ENCODE measurements at places on chromosomes 11 and 22.

- DNase-seq = no peak
These were observed 27.8 kb upstream of the FJX1 start for GRCh38 chr11:35590412-35590811.

DNA sequence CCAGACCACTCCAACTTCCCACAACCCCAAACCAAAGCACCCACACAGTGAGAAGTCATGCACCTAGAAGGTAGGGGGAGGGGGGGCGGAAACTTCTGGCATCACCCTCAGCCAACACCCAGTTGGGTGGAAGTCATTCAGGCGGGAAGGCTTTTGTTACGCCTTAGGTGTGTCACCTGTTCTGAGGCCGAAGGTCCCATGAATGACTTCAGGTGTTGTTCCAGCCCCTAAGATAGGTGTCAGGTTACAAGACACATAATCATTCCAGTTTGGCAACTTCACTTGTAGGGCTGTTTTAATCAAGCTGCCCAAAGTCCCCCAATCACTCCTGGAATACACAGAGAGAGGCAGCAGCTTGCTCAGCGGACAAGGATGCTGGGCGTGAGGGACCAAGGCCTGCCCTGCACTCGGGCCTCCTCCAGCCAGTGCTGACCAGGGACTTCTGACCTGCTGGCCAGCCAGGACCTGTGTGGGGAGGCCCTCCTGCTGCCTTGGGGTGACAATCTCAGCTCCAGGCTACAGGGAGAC lies at the start of gene TMPRSS4:
Gene TMPRSS4, plus strand, starts transcription at position 325 of the 528 bp plus-strand sequence. CDS start 225 bp downstream, outside the sequence.
- DNase-seq = peak; percentile 71

DNA sequence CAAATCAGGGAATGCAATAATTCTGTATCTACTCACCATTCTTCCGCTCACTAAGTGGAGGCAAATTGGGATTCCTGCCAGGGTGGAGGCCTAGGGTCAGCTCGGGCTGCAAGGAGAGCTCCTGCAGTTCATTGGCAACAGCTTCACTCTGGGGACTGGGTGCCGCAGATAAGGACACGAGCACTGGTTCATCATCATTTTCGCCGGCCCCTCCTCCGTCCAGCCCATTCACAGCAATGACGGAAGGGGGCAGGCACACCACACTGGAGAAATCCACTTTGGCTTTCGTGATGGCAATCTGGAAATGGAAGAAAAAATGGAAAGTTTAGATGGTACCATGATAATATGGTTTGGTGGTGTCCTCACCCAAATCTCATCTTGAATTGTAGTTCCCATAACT lies 84.4 kb downstream of the MRTFA start:
- DNase-seq = no peak

DNA sequence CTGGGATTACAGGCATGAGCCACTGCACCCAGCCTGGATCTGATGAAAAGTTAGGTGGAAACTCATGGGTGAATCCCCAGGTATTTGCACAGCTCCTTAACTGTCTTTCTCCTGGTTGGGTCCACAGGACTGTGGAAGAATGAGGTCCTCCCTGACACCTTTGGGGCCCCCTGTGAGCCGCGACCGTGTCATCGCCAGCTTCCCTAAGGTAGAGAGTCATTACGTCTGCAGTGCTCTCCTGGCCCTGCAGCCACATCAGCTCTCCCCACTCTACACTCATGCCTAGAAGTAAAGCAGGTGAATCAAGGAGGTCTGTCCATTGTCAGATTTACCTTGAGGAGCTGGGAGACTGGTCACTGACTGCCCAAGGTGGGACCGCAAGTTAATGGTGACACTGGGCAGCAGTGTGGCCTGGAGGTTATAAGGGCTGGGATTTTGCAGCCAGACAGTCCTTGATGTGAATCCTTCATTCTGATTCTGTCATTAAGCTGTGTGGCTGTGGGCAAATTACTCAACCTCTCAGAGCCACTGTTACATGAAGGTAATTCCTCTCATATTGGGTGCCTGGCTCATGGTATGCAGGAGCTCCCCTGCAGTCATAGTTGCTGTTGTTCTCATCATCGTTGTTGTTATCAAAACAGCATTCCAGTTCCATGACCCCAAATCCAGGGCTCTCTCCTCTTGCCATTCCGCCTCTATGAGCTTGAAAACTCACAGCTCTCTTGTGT lies 1.4 kb downstream of the RAB36 start:
- DNase-seq = no peak

DNA sequence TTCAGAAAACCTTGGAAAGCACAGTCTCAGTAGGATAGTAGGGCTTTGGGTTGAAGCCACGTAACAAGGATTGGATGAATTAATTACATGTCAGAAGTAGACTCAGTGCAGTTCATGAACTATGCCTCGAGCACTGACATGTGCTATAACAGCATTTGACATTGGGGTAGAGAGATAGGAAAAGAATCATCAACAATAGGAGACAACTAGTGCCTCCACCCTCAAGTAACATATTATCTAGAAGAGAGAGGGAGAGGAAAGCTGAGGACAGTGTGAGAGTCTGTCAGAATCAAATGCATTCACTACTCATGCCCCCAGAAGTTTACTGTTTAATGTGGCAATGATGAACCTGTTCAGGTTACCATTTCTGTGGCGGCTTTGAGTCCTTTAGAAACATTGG lies 26.4 kb downstream of the MMP13 start:
- no peak for DNase-seq

GRCh38 chr11:61927501-61927900 lies 10.1 kb upstream of the RAB3IL1 start:
- DNase-seq = no peak

Measured in upper lobe of left lung (tissue), 6 donors.